ENCODE measurements at places on chromosomes 12 and 14.

- DNase-seq: no peak
Measured at GRCh38 chr12:15982921-15983320, 71.8 kb downstream of the DERA start.

GRCh38 chr12:21155522-21156351, 24.7 kb downstream of the SLCO1B1 start:
- no peak for DNase-seq

GRCh38 chr14:99596071-99596627, 7.9 kb downstream of the CCDC85C start:
- no peak for DNase-seq

DNA sequence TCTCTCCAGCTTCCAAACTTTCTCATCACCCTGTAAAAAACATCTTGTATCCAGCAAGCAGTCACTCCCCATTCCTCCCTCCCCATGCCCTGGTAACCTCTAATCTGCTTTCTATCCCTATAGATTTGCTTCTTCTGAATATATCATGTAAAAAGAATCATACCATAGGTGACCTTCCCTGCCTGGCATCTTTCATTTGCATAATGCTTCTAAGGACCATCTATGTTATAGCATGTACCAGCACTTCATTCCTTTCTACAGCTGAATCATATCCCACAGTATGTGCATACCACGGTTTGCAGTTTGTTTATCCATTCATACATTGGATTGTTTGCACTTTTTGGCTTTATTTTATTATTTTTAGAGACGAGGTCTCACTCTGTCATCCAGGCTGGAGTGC, 22.9 kb upstream of the VPS37B start:
- DNase-seq: no peak

DNA sequence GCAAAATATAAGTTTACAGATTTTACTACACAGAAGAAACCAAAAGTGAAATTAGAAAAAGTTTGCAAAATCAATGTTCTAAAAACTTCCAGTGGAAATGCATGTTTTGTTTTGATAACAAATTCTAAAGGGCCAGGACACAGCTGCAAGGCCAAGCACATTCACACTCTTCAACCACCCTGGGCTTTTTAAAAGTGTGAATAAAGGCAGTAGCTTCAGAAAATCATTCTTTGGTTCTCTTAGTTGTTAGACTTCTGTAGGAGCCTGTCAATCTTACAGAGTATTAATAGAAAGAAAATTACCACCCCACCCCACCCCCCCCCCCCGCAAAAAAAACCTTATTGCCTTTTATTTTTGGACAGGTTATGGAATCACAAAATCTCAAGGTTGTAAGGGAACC, 105.2 kb upstream of the EGLN3 start:
- no peak for DNase-seq

- no peak for DNase-seq
Measured at GRCh38 chr12:100403446-100403845, 46.6 kb downstream of the SLC17A8 start.

DNA sequence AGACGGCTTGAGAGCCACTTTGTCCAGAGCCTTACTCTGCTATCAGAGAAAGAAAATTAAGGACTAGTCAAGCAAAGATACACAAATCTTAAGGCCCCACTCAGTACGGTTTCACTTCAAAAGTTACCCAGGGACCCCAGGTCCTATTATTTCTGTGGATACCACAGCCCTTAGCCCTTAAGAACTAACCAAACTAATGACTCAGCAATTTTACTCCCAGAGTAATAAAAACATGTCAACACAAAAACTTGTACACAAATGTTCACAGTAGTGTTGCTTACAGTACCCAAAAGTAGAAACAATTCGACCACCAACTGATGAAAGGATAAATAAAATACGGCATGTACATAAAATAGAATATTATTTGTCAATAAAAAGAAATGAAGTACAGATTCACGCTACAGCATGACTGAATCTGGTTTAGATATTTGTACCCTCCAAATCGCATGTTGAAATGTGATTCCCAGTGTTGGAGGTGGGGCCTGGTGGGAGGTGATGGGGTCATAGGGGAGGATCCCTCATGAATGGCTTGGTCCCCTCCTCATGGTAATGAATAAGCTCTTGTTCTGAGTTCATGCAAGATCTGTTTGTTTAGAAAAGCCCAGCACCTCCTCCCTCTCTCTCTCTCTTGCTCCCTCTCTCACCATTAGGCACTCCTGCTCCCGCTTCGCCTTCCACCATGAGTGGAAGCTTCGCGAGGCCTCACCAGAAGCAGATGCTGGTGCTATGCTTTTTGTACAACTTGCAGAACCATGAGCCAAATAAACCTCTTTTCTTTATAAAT, 30.5 kb downstream of the AREL1 start:
- DNase-seq: no peak

DNA sequence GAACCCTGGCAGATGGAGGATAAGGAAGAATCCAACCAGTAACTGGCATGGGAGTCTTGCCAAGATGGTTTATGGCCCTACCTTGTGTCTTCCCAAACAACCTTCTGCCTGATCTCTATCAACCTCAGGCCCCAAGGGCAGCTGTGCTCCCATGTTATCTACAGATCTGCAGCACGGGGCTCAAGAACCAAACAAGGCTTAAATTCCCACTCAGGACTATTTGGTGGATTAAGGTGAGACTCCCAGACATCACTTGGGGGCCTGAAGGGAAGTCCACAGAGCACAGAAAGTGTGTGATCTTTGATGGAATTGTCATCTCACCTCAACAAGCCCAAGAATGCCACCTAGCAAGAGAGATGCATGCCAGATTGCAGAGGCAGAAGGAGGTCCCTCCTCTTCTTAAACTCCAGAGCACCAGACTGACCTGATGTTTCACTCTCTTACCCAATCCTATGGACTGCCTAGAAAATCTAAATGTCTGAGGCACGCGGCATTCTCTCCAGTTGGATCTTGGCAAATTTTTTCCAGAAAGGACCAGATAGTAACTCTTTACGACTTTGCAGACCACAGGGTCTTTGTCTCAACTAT, 759.5 kb upstream of the TBX3 start:
- DNase-seq: no peak

Measured in naive thymus-derived CD4-positive, alpha-beta T cell (primary cell).